ENCODE measurements at places on chromosomes 6 and 20.

DNA sequence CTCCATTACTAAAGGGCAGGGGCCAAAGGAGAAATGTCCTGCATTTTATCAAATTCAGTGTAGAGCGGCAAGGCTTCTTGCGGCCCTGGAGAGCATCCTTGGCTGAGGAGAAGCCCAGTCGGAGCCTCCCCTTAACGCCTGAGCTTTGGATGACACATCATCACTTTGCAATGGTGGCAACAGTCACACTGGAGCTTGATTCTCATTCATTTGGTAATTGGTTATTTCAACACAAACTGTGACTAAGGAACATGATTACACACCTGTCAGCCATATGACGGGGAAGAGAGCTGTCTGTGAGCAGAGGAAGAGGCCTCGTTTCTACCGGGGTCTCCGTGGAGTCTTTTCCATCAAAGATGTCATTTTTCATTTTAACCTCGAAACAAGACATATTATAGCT is 81.4 kb downstream of the SOBP start:
- no peak overlapping the region for H3K27ac ChIP-seq
- DNase-seq, result no peak
- H3K27me3 ChIP-seq, result peaks cover 29% of the 10 kb centered on the region

DNA sequence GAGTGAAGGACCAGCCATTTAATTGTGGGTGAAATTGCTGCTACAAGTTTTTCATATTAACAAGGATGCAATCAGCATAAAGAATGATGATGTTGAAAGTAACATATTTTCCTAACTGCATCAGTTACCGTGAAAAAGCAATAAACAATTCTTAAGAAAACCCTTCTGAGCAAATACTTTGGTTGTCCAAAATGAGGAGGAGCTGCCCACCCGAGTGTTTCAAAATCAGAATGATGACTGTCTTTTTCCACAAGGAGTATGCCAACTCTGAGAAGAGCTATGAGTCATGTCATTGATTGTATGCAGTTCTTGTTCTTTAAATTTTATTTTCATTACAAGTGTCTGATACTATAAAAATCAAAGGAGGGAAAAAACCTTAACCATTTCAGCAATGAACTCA is 470.5 kb downstream of the COL12A1 start:
- DNase-seq, result no peak
- no peaks in the 10 kb centered on the region for H3K36me3 ChIP-seq
- no peak overlapping the region for H3K27ac ChIP-seq

DNA sequence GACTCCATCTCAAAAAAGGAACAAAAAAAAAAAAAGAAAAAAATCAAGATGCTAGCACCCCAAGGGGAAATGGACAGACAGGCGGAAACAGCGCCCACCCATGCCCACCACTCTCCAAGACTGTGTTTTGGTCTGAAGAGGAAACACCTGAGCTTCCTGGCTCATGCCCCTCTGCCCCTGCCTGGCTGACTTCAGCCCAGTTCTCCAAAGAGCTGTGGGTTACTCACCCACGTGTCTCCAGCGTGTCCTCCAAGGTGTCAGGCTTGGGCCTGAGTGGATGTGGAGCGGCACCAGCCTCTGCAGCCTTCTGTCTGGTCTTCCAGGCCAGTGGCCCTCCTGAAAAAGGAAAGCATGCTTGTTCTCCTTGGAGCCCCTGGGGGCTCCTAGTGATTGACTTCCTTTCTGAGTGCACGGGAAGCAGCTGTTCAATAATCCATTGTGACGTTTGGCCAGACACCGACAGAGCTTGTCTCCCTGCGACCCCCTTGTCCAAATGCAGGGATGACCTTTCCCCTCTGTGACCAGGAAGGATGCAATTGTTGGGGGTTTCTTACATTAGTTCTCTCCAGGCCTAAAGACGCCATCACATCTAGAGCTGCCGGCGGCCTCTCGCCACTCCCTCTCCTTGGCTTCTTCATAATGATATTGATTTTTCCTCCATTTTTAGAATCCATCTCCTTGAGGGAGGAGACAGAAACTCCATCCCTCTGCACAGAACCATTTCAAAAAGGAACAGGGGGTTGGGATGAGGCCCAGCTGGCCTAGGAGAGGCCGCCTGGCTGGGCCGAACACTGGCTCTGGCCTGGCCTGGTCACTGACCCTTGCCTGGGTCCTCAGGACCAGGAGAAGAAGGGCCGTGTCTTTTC is 58.4 kb downstream of the ADNP start:
- DNase-seq, result no peak
- H3K4me1 ChIP-seq, result no peaks in the 10 kb centered on the region
- H3K4me3 ChIP-seq, result no peak overlapping the region
- H3K27ac ChIP-seq, result no peak overlapping the region
- H3K27me3 ChIP-seq, result no peaks in the 10 kb centered on the region
- peaks cover 6% of the 10 kb centered on the region for H3K36me3 ChIP-seq

GRCh38 chr20:35527122-35527769 is 2.2 kb downstream of the C20orf173 start:
- no peaks in the 10 kb centered on the region for H3K36me3 ChIP-seq
- H3K4me1 ChIP-seq, result no peaks in the 10 kb centered on the region
- no peak overlapping the region for H3K4me3 ChIP-seq
- no peak for DNase-seq
- no peak overlapping the region for H3K27ac ChIP-seq
- no peaks in the 10 kb centered on the region for H3K27me3 ChIP-seq

GRCh38 chr6:131918650-131919355 is 32.4 kb downstream of the CCN2 start:
- H3K36me3 ChIP-seq, result no peaks in the 10 kb centered on the region
- no peak overlapping the region for H3K4me3 ChIP-seq
- peaks cover 16% of the 10 kb centered on the region for H3K4me1 ChIP-seq
- H3K27ac ChIP-seq, result no peak overlapping the region
- peaks cover 56% of the 10 kb centered on the region for H3K27me3 ChIP-seq

DNA sequence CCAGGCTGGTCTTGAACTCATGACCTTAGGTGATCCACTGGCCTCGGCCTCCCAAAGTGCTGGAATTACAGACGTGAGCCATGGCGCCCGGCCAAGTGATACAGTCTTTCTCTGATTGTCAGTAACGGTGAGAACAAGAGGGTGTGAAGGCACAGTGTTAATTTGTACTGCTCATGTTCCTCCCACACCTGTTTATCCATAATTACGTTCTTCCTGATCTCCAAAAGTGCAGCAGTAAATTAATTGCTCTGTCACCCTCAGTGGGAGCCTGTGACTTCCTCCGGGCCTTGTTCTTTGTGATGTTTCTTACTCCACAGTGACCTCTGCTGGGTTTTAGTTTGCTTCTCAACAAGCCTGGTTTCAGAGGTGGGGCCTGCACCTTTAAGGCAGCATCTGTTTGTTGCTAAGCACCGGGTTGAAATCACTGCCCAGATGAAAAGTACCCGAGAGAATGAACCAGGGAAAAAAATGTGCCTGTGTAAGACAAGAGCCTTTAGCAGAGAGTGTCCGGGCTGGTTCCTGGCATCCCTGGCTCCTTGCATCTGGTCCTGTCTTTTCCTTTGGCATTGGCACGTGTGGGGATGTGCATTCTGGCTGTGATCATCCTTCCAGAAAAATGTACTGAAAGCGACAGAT is 89.1 kb upstream of the CLDN20 start:
- H3K27me3 ChIP-seq, result no peaks in the 10 kb centered on the region
- peak; percentile 80 for DNase-seq
- no peak overlapping the region for H3K4me3 ChIP-seq
- H3K36me3 ChIP-seq, result peaks cover under 1% of the 10 kb centered on the region

DNA sequence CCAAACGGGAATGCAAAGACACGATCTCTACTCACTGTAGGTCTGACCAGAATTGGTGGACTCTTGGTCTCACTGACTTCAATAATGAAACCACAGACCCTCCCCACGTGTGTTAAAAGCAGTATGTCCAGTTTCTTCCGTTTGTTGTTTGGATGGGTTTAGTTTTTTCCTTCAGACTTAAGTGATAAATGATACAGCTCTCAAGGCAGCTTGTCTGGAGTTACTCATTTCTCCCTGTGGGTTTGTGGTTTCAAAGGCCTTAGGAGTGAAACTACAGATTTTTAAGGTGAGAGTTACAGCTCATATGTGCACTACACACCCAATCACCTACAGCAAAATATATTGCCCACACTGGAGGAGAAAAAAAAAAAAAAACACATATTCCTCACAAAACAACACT is 86.7 kb upstream of the STMND1 start:
- DNase-seq, result peak; percentile 55
- H3K36me3 ChIP-seq, result no peaks in the 10 kb centered on the region
- H3K4me1 ChIP-seq, result peaks cover 12% of the 10 kb centered on the region
- H3K4me3 ChIP-seq, result peak overlapping the region; percentile 68
- peaks cover 35% of the 10 kb centered on the region for H3K27me3 ChIP-seq

GRCh38 chr20:32560989-32561830 is 23.9 kb downstream of the NOL4L start:
- no peak for DNase-seq
- no peaks in the 10 kb centered on the region for H3K36me3 ChIP-seq
- H3K4me3 ChIP-seq, result no peak overlapping the region
- H3K4me1 ChIP-seq, result peaks cover 4% of the 10 kb centered on the region

DNA sequence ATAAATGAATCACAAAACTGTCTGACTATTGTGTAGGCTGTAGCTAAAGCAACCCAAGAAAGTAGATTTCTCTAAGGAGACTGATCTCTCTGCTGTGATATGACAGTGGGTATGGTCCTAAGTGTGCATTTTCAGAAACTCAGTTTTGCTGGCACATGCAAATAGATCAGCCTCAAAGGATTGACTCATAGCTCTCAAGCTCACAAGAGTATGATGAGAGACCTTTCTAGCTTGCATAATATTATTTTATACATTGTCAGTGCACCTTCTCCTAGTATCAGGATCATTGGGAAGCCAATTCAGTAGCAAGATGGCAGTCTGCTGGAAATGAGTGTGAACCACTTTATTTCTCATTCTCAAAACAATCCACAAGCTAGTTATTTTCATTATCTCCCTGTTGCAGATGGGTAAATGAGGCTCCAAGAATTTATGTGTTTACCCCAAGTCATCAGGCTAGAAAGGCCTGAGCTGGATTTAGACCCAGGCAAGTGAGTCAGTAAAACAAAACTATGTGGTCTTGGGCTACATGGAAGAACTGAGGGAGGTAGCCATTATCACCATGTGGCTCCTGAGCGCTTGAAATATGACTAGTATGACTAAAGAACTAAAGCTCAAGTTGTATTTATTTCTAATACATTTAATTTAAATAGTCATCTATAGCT is 27.9 kb upstream of the PLCB4 start:
- H3K4me3 ChIP-seq, result no peak overlapping the region
- H3K36me3 ChIP-seq, result no peaks in the 10 kb centered on the region
- H3K27me3 ChIP-seq, result no peaks in the 10 kb centered on the region
- H3K4me1 ChIP-seq, result no peaks in the 10 kb centered on the region
- no peak for DNase-seq

- H3K27ac ChIP-seq, result peak overlapping the region; percentile 82
- no peaks in the 10 kb centered on the region for H3K36me3 ChIP-seq
- H3K4me3 ChIP-seq, result peak overlapping the region; percentile 72
- no peak for DNase-seq
Observed at GRCh38 chr6:5338177-5338960, 77.1 kb downstream of the FARS2 start.

- no peaks in the 10 kb centered on the region for H3K36me3 ChIP-seq
- peaks cover 8% of the 10 kb centered on the region for H3K27me3 ChIP-seq
- no peaks in the 10 kb centered on the region for H3K4me1 ChIP-seq
Observed at GRCh38 chr20:20915844-20916243, 190.3 kb downstream of the LINC00237 start.

GRCh38 chr6:33787954-33788693 is 806 bp downstream of the LEMD2 start:
- H3K36me3 ChIP-seq, result peaks cover 26% of the 10 kb centered on the region
- peak; percentile 80 for DNase-seq
- H3K27me3 ChIP-seq, result peaks cover 3% of the 10 kb centered on the region
- peaks cover 45% of the 10 kb centered on the region for H3K4me1 ChIP-seq

DNA sequence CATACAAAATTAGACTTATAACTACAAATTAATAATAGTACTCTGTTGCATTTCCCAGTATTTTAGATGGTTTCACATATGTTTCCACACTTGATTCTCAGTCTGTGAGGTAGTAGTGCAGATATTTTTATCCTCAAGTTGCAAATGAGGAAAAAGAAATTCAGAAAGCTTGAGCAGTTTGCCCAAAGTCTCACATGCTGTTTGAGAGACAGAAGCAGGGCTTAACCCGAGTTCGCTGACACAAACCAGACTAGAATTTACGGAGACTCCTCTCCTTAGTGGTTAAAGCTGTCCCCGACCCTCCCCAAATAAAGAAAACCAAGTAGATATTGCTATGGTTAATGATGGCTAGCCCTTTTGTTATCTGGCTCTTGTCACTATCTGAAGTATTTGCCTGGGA is 126.2 kb downstream of the TIAM2 start:
- peaks cover 11% of the 10 kb centered on the region for H3K4me1 ChIP-seq
- no peak overlapping the region for H3K4me3 ChIP-seq
- no peak for DNase-seq
- H3K36me3 ChIP-seq, result no peaks in the 10 kb centered on the region
- no peak overlapping the region for H3K27ac ChIP-seq

GRCh38 chr6:139540276-139540675 is 165.8 kb upstream of the CITED2 start:
- H3K27me3 ChIP-seq, result no peaks in the 10 kb centered on the region
- H3K27ac ChIP-seq, result peak overlapping the region; percentile 93
- peaks cover 16% of the 10 kb centered on the region for H3K36me3 ChIP-seq
- peaks cover 80% of the 10 kb centered on the region for H3K4me1 ChIP-seq
- peak; percentile 91 for DNase-seq

DNA sequence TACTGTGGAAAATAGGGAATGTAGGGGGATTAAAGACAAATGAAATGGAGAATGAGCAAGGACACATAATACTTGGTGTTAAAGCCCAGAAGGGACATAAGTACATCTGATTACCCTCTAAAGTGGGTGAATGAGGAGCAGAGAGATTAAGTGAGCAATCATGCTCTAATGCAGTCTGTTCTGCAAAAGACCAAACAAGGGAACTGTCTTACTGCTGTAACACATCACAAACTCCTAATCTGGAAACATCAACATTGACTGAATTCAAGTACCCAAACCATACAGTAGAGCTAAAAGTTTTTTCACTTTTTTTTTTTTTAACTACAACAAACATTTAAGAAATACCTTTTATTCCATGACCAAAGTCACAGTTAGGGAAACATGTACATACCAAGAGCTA is 19.3 kb upstream of the SLC17A4 start:
- H3K27ac ChIP-seq, result no peak overlapping the region
- peaks cover 2% of the 10 kb centered on the region for H3K36me3 ChIP-seq
- peaks cover 65% of the 10 kb centered on the region for H3K27me3 ChIP-seq
- H3K4me3 ChIP-seq, result no peak overlapping the region

DNA sequence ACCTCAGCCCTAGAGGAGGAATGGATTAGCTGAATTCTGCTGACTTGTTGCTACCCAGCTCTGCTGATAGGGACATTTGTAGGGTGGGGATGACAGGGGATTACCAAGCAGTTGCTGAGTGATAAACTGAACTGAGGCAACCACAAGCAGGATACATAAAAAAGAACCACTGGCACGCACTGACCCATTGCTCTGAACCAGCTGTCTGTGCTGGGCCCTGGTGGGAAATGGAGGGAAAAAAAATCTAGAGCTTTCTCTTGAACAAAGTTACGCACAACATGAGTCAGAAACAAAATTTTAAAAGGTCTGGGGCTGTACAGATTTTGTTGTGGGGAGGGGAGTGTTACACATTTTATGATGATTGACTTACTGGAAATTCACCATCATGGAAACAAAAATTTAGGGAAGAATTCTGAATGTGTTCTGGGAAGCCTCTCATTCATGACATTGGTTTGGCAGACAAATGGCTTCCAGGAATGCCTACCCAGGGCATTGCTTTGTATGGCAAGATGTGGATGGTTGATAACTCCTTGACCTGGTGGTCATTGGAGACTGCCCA is 37.7 kb downstream of the FOXO3 start:
- H3K27me3 ChIP-seq, result no peaks in the 10 kb centered on the region
- H3K36me3 ChIP-seq, result peaks cover 12% of the 10 kb centered on the region
- DNase-seq, result peak; percentile 63
- peaks cover 37% of the 10 kb centered on the region for H3K4me1 ChIP-seq
- H3K4me3 ChIP-seq, result no peak overlapping the region
